ENCODE measurements at places on chromosomes 5 and 9.

DNA sequence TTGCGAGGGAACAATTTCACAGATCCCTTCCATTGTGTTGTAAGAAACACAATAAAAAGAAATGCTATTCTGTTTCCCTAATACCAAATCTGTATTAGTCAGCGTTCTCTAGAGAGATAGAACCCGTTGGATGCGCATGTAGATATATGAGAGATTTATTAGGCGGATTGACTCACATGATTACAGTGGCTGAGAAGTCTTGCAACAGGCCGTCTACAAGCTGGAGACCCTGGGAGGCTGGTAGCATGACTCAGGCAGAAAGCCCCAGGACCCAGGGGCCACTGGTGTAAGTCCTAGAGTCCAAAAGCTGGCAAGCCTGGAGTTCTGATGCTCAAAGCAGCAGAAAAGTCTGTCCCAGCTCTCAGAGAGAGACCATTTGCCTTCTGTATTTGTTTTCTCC lies 18.4 kb upstream of the IL17B start:
- DNase-seq, result no peak

- DNase-seq, result no peak
Measured at GRCh38 chr5:73292816-73293459, 119.9 kb downstream of the TMEM174 start.

GRCh38 chr5:59532979-59533729 lies 360.4 kb downstream of the PDE4D start:
- DNase-seq, result no peak

- DNase-seq, result no peak
Measured at GRCh38 chr9:33042473-33042872, 17.4 kb downstream of the DNAJA1 start.

DNA sequence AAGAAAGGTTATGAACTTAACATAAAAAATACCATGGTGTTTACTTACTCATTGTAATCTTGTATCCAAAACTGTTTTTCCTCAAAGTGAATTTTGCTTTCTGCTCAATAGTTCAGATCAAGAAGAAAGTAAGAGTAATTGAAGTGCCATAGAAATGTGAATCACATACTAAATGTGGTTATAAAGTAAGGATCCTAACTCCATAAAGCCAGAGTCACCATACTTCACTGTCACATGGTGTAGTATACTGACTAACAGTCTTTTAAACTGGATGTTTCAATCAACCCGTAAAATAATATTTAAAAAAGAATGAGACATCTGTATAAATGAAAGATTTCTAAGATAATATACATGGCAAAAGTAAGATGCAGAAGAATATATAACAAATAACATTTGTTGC lies 72.1 kb downstream of the NIPBL start:
- DNase-seq, result no peak
